ENCODE measurements at places on chromosomes 6 and 20.
A peak's percentile ranks its signal among the peaks of the same experiment; 100 is the strongest.

- peak; percentile 18 for DNase-seq
Measured at GRCh38 chr6:119077643-119078375, 655 bp downstream of the FAM184A start.

DNA sequence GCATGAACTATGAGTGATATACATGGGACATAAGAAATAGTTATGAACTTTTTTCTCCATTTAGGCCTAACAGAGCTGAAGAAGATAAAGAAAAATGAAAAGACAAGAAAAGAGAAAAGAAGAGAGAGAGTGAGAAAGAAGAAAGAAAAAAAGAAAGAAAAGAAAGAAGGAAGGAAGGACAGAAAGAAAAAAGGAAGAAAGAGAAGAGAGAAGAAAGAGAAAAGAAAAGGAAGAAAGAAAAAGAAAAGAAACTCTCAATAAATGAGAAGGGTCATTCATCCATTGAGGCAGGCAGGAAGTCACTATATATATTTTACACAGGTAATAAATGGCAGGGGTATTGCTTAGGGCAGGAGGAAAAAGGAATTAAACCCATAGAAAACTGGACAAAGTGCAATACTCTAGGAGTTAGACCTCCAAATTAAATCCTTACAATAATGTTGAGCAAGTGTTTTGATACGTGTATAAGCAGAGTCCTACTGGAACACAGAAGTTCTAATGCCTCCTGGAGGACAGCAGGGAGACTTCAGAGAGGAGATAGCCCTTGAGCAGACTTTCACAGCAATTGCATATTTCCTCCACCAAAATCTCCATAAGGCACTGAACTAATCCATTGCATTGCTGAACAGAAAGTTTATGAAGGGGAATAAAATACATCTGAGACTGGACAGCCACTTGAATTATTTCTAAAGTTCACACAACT is 86.4 kb upstream of the TENT5A start:
- no peak for DNase-seq

DNA sequence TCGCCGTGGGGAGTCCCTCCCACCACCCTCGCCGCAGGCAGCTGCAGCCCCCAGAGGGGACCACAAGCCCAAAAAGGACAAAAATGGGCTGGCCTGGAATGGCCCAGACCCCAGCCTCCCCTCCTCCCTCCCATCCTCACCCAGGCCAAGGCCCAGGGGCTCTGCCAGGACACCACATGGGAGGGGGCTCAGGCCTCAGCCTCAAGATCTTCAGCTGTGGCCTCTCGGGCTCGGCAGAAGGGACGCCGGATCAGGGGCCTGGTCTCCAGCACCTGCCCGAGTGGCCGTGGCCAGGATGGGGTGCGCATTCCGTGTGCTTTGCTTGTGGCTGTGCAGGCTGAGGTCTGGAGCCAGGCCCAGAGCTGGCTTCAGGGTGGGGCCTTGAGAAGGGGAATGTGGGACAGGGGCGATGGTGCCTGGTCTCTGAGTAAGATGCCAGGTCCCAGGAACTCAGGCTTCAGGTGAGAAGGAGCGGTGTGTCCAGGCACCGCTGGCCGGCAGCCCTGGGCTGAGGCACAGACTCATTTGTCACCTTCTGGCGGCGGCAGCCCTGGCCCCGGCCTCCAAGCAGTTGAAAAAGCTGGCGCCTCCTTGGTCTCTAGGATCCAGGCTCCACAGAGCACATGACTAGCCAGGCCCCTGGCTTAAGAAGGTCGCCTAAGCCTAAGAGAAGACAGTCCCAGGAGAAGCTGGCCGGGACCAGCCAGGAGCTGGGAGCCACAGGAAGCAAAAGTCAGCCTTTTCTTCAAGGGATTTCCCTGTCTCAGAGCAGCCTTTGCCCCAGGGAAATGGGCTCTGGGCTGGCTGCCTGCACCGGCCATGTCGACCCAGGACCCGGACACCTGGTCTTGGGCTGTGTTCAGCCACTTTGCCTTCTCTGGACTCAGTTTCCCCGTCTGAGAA is 35.2 kb upstream of the MRGBP start:
- no peak for DNase-seq

GRCh38 chr20:49385465-49385864 is 97.0 kb downstream of the KCNB1 start:
- no peak for DNase-seq

DNA sequence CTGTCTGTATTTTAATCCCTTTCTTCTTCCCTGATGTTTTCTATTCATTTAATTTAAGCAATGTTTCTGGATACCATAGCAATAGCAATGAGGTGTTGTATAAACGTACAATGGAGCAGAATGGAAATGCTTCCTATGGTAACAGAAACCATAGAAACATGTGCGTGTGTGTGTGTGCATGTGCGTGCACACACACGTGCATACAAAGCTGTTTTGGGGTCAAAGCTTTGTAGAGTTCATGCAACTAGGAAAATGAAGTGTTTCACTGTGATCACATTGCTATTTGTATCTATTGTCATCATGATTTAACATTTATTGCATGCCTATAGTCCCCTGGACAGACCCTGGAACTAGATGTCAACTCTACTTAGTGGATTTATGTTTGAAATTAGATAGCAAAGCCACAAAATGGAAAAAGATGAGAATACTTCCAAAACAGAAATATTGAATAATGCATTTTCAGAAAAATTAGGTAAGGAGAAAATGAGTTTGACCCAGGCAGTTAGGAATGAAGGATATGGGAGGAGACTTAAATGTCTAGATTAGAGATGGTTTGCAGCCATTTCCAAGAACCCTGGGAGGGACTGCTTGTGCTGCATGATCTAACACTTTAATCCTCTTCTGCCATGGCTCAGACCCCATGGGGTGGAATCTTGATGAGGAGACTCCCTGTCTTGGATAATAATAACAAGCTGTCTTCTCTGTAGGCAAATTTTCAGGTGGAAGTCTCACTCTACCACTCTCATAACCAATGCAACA is 124.4 kb downstream of the TRMT11 start:
- DNase-seq, result no peak

DNA sequence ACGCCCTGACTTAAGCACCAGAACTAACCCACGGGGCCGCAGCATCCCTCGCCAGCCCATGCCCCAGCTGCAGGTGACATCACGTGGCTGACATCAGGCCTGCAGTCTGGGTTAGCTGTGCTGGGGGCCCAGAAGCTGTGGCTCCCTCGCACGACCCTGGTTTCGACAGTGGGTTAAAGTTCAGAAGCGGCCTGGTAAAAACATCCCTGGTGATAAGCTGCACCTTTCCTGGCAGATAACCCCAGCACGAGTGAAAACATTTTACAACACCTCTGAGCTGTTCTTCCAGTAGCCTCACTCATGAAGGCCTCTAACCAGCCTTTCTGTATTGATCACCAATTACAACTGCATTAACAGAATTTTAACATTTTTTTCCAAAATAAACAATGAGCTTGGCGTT is 136.4 kb upstream of the RREB1 start:
- no peak for DNase-seq

DNA sequence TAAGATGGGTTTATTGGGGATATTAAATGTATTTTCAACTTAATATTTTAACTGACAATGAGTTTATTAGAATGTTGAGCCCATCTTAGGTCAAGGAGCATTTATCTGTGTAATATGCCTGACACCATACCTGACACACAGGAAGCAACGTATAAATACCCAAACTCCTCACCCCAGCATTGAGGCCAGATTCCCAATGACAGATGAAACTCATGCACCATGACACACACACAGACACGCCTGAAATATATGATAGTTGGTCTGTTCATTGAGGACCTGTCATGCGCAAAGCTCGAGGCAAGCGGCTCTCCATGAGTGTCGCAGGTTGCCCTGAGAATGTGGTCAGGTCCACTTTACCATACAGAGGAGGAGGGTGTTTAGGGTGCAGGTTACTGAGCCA is 64.1 kb downstream of the GFOD1 start:
- DNase-seq, result no peak

- no peak for DNase-seq
Measured at GRCh38 chr20:48777821-48778220, 50.0 kb downstream of the PREX1 start.

DNA sequence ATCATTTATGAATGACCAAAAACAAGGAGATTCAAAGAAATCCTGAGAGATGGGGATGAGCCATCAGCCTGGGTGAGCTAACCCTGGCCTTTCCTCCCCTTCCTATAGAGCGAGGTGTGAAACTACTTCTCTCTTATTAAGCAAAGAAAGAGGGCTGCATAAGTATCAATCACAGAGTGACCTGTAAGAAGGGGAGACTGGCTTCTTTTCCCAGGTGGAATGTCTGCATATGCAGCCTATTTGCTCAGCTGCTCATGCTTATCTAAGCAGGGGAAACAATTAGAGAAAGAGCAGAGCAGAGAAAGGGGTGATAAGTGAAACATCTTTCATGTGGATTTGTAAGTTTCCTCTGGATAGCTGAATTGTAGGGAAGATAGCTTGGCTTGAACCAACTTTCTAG is 160.0 kb downstream of the PKHD1 start:
- no peak for DNase-seq

DNA sequence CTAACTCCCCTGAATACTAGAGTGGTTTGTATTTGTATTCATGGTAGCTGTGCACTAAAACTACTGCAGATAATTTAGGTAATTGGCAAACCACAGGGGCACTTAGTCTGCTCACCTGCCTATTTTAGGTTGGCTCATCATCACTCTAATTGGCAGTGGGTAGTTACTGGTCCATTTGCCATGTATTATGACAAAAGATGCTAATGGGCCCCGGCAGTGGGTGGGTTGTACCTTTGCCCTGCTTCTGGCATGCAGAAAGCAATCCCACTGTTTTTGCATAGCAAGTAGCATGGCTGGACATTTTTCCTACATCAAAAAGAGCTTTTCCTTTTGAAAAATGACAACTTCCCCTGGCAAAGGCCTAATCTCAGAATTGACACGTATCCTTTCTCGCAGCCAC is 741.4 kb upstream of the MAP3K7 start:
- no peak for DNase-seq

All from NCI-H510A (cell line).